ENCODE measurements at places on chromosomes 4 and X.

DNA sequence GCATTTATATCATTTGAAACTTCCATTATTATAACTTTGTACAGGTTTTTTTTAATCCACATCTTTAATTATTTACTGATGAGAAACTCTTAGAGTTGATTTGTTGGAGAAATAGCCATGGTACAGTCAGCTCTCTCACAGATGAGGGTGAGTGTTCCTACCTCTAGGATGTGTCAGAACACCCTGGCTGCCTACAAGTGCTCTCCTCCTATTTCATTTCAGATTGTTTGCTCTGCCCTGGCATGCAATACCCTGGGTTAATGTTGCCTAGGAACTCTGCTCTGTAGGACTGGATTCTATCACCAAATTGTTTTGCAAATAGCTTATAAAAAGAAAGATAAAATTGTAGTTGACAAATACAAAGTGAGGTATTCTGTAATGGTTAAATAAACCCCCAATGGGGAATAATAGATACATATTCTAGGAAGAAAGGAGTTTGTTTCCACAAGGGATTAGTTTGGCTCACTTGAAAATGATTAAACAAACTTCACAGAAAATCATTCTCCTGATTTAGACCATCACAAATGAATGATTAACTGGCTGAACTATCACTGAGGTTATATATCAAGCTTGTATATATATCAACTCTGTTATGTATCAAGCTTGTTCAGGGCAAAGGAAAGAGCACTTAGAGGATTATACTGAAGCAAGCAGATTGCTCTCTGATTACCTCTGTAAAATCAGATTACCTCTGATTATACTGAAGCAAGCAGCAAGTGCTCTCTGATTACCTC, 150.0 kb downstream of the PDE5A start:
- no peak for DNase-seq

DNA sequence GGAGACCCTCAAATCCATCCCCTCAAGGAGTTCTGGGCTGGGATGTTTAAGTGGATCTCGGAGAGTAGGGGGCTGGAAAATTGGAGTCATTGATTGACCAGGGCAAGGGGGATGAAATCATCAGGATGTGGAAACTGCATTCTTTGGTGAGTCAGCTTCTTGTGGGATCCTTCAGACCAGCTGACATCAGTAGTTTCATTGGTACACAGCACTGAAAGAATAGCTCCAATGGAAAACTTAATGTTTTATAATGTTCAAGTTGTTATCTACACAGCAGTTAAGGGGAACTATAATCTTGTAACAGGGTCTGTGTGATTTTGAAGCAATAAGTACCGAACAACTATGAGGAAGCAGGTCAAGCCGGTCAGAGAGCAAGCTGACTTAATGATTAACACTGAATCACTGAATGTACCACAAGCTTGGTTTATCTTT, 506.1 kb downstream of the RPA4 start:
- DNase-seq: no peak

- no peak for DNase-seq
These were observed 30.3 kb downstream of the STPG2 start for GRCh38 chr4:98113012-98113411.

DNA sequence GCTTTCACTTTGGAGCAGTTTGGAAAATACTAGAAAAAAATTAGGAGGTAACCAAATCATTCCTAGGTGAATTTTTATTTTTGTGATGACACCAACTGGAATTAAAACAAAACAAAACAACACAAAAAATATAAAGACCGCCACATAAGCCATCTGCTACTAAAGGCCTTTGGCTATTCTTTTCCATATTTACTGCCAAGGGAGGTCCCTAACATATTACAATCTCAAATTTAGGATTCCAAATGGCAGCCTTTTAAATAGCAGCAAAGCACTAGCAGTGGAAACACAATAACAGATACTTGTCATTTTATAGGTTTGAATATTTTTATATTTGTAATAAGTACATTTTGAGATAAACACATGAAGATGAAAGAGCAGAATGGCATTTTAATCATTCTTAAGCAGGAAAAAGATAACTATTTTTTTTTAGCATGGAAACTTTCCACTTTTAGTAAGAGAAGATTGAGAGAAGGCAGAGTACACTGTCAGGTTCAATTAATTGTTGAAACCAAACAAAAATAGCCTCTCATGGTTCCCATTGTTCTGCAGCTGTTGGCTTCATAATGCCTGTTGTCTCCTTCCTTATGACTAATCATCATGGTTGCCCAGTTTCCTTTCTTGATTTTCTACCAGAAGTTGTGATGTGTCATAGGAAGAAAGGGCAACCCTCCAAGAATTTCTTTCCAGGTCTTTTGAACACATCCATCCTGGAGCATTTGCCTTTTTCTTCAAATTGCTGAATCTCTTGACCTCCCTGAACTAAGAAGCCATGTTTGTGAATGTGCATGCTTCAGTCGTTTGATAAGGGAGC, 219.0 kb upstream of the EMCN start:
- DNase-seq: no peak

DNA sequence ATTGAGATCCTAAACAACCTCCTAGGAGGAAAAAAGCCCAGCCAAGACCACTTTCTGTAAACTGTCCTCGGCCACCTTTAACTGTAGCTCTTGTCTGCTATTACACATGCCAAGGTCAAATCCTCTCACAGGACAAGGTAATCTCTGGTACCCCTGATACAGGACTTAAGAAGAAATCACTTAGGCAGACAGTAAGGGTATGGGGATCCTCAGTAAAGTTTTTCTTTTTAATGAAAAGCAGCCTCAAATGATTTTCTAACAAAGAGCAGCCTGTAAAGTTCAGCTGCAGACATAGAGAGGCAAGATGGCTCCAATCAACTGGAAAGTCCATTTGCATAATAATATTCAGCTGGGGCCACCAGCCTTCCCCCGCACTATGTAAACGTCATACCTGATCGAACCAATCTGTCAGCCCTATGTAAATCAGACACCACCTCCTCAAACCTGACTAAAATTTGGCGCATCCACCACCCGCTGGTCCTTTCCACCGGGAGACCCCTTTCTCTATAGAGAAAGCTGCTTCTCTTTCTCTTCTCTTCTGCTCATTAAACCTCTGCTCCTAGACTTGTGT, 14.6 kb upstream of the MPP1 start:
- no peak for DNase-seq

DNA sequence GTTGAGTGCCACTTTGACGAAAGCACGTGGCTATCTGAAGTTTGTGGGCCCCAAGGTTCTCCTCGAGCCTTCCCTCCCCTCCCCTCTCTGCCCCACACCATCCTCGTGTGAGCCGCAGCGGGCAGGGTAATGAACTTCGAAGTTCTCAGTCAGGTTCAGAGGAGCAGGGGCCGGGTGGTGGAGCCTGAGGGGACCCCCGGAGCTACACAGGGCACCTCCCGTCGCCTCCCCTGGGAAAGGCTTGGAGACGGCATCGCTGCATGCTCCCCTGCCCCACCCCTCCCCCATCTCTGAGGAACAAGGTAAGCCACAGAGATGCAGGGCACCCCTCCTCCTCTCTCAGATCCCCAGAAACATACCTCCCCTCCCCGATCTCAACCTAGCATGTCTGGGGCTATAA, 2.8 kb upstream of the NKX1-1 start:
- no peak for DNase-seq

GRCh38 chr4:145541346-145541745, 59.7 kb downstream of the SMAD1 start:
- DNase-seq: no peak

- DNase-seq: no peak
These were observed 2.5 kb upstream of the USP27X start for GRCh38 chrX:49876750-49877149.

GRCh38 chrX:47129899-47130358, 14.6 kb downstream of the NDUFB11 start:
- no peak for DNase-seq

- DNase-seq: no peak
These were observed 23.3 kb downstream of the TLR8 start for GRCh38 chrX:12929701-12930100.

GRCh38 chr4:141826260-141826659, 189.9 kb downstream of the IL15 start:
- DNase-seq: no peak

DNA sequence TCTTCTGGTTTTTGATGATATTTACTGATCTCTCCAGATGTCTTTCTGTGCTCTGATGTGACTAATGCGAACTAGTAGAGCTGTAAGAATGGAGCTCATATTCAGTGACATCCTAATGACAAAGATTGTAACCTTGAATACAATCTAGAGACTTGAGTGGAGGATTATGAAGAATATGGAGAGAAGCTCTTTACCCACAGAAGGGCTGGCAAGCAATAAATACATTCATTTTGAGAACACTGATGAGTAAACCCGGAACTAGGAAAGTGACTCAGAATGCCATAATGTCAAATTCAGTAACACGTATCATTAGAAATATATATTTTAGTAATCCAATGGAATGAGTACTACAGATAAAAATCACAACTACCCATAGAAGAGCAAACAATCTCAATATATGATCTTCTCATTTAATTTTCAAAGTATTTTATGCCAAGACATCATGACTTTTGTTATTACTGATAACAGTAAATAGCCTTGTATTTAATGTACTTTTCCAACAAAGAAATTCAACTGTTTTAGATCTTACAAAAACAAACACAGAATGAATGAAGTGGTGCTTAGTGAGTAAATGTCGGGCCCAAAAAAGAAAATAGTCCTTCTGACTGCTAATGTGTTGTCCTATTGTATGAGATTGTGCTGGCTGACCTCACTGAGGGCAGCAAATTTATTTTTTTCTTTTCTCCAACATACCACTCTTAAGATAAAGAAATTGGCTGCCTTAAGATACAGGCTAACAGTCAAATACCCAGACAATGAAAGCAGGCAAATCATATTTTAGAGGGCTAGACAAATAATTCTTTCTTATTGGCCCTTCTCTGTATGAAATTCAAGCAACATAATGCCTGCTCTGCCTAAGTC, 49.2 kb upstream of the HDAC8 start:
- no peak for DNase-seq

DNA sequence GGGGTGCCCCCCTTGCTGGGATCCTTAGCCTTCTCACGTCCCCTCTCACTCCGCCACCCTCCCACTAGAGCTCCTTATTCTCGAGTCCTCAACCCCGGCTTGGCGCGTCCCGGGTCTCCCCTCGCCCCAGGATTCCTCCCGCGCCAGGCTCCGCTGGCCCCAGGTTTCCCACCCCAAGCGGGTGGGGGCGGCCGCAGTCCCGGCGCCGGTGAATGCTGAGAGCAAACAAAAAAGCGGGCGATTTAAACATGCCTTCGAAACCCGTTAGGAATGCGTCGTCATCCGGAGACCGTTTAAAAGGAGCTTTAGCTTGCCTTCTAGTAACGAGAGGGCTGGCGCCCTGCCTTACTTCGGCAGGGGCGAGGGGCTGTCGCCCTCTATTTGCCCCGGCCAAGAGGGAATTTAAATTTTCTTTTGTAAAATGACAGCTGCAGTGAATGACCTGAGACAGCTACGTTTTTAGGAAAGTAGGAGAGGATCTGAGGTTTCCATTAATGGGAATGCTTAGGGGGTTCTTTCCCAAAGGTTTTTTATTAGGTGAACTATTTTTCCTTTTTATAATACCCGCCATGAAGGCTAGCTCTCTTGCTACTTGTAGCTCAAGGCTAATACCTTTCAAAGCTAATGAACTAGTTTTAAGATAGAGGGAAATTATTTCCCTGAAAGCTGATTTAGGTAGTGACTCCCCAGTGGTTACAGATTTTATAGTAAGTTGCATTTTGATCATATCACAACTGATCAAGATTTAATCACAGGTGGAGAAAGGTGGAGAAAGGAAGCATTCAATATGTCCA, 3.1 kb downstream of the JADE1 start:
- no peak for DNase-seq

DNA sequence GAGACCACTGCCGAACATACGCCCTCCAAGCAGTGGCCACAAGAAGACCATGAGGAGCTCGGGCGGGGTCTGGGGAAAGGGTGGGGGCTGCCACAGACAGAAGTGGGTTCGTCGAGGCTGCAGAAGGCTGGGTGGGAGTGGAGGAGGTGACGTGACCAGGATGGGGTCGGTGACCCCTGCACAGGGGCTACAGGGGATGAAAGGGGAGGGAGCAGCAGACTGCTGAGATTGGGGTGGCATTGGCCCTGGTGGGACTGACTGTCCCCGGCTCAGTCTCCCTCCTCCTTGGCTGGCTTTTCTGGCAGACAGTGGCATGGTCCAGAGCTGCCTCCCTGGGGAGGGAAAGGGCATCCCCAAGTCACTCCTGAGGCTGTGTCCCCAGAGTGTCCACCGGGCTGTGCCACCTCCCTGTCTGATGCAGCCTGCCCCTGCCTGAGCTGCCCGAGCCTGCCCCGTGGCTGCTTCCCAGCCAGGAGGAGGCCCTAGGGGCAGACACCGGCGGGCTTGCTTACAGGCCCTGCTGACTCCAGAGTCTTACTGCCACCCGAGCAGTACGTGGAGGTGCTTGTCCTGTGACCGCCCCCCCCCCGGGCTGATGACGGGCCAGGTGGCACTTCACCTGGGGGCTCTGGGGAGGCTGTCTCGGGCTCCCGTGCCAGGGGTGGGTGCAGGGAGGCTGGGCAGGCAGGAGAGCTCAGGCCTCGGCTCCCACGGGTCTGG, 7.2 kb downstream of the SH3BP2 start:
- DNase-seq: no peak

GRCh38 chr4:141810038-141810711, 173.8 kb downstream of the IL15 start:
- no peak for DNase-seq

DNA sequence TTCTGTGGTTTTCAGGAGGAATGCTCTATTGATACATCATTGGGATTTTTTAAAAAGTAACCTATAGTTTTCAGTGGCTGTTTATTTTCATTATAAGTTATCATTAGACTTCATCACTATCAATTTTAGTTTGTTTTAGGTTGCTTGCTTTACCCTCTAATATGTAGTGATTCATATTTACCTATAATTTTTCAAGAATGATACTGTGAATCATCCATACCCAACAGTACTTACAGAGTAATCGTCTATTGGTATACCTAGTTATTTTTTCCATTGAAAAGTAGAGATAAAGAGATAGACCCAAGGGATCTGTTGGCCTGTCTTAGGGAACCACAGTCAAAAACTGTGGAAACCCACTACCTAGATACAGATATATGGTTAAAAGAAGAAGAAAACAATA, 83.3 kb downstream of the KLHL34 start:
- no peak for DNase-seq

DNA sequence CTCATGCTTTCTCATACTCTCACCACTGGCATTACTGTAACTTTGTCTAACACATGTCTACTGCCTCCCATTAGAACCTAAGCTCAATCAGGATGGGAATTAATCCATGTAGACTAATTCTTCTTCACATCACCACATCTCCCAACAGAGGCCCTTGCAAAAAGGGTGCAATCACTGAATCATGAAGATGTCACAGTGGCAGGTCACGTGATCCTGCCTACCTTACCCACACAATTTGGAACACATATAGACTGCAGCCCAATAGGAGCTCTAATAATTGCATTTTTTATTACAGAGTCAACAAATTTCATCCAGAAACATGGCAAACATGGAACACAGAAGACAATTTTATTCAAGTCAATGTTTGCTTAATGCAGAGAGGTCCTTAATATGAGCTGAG, 146.6 kb downstream of the NR3C2 start:
- DNase-seq: no peak

DNA sequence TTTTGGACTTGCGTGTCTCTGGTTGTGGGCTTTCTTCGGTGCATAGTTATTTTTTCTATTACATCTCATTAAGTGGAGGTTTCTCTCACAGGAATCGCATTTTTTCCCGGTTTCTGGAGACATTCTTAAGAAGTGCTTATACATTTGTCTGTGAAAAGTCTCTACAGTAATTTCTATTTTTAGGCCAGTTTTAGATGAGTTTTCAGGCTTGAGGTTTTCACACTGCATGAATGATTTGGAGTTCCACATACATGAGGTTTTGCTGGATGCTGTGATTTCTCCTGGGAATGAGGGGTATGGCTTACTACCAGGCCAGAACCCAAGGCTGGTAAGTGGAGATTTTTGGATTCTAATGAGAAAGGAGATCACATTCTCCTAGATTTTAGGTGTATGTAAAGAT, 422.6 kb upstream of the SLIT2 start:
- no peak for DNase-seq
